ENCODE measurements at places on chromosomes 11 and 22.

DNA sequence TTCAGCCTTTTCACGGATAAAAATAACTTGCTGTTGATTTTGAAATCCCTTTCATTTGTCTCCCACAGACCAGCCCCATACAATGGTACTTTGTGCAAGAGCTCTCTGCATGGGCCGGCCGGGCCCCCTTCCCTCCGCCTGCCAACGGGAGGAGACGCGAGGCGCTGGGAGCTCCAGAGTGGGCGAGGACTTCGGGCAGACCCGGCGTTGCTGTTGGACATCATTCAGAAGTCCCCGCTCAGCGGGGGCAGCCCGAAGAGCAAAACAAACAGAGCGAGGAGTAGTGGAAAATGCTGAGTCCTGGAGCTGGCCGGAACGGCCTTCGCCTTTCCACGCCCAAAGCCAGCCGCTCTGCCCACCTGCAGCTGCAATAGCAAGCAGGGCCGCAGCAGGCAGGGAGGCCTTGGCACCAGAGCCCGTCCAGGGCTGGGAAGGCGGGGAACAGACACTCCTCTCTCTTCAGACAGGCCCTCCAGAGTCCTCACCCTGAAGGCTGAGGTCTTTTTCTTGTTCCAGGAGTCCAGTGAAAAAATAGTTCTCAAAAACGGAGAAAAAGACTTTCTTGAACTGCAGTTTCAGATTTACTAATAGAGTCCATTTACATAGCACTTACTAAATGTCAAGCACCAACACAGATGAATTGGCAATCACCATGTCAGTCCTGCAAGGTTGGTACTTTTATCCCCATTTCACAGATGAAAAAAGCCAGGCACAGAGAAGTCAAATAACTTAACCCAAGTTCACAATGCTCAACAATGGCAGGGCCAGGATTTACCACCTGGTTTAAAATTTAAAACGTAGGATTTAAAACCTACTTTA, 135.5 kb downstream of the ETS1 start:
- no peak for DNase-seq

- DNase-seq, result no peak
Observed at GRCh38 chr11:83681031-83681781, 395.0 kb upstream of the CCDC90B start.

DNA sequence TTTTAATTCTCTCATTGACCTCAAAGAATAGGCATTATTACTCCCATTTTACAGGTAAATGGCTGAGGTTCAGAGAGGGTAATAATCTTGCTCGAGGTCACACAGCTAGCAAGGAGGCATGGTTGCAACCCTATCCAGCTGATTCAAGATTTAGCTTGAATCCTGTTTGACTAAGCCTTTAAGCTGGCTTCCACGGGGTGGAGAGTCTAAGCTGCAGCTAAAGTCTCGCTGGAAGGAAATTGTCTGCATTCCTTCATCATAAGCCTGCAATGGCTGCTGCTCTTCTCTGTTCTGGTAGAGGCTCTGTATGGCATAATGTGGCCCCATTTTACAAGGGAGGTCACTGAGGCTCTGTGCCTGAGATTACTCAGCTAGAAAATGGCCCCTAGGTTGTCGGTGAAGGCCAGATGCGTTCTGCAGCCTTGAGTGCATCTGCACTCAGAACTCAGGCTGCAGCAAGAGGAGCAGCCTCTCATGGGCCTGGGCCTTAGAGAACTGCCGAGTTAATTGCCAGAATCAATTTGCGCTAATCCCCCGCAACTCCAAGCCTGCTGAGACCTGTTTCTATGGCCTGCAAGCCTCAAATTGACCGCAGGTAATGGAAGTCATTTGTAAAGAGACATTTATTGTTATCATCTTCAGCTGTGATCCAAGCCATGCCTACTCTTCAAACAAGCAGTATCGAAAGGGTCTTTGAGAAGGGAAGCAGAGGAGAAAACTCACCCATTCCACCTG, 44.1 kb upstream of the SEZ6L start:
- no peak for DNase-seq

DNA sequence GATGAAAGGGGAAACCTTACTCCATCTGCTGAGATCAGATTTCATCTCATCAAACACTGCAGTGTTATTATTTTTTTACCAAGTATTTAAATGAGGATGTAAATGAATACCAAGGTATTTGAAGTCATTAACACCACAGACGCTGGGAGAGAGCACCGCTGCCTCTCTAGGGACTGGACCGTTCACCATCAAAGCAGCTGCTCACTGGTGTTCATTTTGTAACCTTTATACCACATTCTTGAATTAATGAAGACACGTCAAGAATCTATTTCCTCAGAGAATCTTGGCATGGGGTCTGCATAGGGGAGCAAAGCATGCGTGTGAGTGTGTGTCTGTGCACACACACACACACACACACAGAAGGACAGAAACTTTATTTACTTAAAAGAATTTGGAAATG, 15.6 kb downstream of the SIAE start:
- no peak for DNase-seq

GRCh38 chr11:86629045-86629706, 43.2 kb downstream of the ME3 start:
- DNase-seq, result no peak

DNA sequence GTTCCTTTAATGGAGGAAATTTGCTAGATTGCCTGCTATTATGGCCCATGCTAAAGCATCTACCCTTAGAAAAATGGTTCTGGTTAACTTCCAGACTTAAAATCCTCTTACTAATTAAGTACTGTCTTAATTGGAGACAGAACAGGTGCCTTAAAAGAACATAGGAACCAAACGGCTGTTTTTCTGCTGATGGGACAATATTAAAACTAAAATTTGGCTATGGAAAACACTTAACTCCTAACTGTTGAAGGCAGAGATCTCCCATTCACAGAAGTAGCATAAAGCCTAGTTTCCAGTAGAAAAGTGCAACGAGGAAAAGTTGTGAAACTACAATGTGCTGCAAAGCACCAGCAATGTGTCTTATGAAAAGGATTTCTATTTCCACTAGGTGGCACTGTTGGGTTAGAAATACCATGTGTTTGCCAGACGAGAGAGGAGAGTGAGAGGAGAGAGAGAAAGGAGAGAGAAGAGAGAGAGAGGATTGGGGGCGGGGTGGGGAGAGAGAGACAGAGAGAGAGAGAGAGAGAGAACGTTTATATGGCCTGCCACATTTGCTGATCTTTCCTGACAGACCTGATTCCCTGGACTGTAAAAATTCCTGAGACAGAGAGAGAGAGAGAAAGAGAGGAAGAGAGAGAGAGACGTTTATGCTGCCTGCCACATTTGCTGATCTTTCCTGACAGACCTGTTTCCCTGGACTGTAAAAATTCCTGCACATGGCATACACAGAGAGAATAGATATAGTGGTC, 51.5 kb downstream of the FAM181B start:
- DNase-seq, result no peak

GRCh38 chr22:45482169-45482568, 20.5 kb upstream of the FBLN1 start:
- DNase-seq, result no peak

DNA sequence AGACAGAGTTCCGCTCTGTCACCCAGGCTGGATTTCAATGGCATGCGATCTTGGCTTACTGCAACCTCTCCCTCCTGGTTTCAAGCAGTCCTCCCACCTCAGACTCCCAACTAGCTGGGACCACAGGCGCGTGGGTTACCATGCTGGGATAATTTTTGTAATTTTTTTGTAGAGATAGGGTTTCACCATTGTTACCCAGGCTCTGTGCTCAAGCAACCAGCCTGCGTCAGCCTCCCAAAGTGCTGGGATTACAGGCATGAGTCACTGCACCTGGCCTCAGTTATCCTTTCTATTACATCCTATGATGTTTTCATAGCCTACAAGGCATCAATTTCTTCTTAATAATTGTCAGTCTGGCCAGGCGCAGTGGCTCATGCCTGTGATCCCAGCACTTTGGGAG, 36.5 kb downstream of the LRRC74B start:
- no peak for DNase-seq

GRCh38 chr11:114970927-114971645, 292.8 kb downstream of the NXPE2 start:
- no peak for DNase-seq

DNA sequence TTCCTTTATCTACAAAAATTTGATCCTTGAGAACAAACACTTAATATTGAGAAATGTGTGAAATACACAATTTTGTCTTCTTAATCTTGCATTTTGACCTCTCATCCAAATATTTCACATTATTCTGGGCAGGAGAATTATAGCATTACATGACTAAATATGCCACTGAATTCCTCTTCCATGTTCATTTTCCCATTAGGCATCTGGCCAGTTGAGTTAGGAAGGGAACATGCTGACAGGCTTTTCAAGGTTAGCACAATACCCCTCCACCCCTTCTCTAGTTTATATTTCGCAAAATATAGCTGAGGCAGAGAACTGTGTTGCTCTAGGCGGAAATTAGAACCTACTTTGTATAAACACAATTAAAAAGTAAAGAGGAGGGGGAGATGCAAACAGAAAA, 271.7 kb upstream of the ZC3H12C start:
- no peak for DNase-seq

DNA sequence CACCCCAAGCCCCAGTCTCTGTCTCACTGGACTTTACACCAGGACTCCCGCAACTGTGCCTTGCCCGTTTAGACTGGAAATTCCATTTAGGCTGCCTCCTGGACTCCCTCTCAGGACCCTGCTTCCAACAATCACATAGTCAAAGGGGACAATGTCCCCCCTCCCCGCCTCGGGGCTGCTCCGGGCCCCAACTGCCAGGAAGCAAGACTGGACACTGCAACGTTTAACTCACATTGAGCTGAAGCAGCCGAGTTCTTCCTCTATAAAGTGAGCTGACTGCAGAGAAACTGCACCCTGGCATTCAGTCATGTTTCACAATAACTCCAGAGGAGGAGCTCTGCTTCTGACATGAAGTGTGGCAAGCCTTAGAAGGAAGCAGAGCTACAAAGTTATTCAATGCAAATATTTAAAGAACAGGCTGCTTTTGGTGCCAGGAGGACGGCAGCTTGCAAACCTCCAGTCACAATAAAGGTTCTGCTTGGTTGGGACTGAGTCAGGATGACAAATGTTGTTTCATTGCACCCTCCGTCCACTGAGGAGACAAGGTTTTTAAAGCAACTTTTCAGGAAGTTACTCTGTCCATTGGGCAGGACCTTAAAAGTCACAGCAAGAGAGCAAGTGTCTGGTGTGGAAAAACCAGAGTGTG, 19.9 kb downstream of the PACSIN2 start:
- DNase-seq, result no peak

- no peak for DNase-seq
Observed at GRCh38 chr11:126082251-126083109, 19.8 kb upstream of the CDON start.

GRCh38 chr11:105613183-105613582, 3.3 kb downstream of the GRIA4 start:
- DNase-seq, result no peak

DNA sequence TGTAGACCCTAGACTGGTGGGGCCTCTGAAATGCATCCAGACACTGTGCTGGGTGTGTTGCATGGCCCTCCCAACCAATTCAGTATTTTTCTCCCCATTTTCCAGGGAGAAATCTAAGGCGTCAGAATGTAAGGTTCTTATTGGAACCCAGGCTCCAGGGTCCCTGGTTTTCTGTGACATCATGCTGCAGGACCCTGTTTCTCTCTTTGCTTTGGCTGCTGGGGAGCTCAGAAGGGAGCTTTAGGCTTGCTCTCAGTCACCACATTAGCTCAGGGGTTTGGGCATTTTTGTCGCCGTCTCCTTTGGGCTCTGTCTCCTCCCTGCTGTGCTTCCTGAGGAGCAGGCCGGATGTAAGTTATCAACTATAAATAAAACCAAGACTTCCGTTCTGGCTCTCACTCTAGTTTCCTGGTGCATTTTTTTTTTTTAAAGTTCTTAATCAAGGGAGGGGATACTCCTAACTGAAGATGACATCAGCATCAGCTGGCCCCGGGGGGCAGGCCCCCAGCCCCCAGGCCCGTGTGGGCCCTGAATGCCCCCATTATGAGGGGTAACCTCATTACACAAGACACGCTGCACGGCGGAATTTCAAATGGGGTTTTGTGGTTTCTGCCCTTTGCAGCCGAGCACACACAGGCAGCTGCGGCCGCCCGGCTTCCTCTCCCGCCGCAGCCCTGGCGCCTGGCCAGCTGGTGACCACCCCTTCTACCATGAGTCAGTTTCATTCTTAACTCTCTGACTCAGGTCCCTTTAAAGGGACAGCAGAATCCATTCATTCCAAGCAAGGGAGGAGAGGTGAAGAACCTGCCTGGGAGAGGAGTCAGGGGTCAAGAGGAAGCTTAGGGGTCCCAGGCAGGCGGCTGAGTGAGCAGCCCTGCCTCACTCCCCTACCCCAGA, 3.2 kb downstream of the MYEOV start:
- peak; percentile 78 for DNase-seq

- DNase-seq, result no peak
Observed at GRCh38 chr11:61095021-61095420, 7.3 kb upstream of the CD5 start.

Data from activated CD8-positive, alpha-beta memory T cell treated with anti-CD3 and anti-CD28 coated beads, Interleukin-2, amount 50 U/mL, for 4 hours (primary cell).